ENCODE measurements at places on chromosomes 6 and 20.

DNA sequence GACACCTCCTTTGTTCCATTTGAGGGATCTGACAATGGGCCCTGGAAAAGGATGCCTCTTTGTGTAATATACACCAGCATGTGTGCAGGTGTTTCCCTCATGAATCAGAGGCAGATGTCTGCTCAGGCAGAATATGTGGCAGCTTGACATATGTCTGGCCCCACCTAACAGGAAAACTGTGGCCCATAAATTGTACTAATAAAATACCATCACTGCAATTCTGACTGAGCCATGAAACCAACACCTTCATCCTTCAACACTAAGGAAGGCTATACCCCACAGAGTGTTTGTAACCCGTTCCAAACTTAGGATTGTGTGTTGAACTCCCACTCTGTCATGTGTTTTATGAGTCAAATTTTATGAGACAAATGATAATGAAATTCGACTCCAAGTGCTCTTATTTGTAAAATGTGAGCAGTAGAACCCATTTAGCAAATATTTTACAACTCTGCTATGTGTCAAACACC, 22.7 kb downstream of the LAMA4 start:
- no peak for DNase-seq

DNA sequence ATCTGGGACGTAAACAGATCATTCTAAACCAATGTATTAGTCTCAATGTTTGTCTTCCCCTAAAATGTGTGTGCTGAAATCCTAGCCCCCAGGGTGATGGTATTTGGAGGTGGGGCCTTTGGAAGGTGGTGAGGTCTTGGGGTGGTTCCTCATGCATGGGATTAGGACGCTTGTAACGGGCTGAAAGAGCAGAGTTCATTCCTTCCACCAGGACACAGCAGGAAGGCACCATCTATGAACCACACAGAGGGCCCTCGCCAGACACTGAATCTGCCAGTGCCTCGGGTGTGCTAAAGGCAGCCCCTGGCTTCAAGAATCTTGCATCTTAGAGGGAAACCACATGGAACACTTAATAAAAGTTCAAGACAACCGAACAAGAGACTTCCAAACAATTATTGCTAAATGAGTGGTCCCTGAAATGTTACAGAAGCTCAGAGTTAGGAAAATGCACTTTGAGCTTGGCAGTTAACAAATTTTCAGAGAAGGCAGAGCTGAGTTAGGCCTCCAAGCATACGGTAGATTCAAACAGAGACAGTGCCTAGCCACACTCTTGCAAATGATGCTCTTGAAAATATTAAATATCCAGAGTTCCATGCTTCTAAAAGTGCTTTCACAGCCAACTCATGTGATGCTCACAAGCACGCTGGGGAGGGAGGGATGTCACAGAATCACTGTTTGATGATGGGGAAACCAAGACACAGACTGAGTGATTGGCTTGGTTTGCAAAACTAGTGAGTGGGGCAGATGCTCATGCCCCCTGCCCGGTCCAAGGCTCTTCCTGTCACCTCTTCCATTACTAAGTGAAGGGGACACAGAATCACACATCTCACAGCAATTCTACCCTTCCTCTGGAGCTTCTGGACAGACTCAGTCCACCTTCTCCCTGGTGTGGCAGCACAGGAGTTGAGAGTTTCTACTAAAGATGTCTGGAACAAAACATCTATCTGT, 27.4 kb downstream of the TBC1D7 start:
- no peak for DNase-seq

- no peak for DNase-seq
Observed at GRCh38 chr6:156791320-156791850, 14.2 kb downstream of the ARID1B start.

DNA sequence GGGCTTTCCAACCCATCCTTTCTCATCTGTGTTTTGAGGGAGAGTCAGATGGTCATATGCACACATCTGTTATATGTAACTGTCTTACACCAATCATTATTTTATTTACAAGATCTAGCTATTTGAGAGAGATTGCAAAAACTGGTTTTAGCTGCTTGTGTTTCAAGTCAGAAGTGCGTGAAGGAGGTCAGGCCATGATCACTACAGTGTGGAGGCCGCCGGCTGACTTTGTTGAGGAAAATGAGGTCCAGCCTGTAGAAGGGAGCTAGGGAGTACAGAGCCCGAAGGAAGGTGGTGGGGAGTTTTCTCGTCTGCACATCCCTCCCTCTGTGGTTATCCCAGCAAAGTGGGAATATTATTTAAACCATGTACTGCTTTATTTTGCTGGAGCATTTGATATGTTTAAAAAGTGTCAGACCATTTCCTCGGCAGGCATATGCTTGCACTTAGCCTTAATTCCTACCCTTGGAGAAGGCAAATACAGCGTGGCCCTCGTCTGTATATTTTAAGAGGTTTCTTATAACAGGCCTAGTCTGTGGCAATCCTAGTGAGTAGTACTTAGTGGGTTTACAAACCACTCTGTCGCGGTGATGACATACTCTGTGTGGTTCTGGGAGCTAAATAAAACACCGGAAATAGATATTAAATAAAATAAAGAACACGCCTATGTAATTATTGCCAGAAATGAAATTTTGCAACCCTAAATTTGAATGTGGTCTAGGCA, 95.6 kb downstream of the UST start:
- no peak for DNase-seq

GRCh38 chr20:8583566-8584043, 451.5 kb downstream of the PLCB1 start:
- no peak for DNase-seq

DNA sequence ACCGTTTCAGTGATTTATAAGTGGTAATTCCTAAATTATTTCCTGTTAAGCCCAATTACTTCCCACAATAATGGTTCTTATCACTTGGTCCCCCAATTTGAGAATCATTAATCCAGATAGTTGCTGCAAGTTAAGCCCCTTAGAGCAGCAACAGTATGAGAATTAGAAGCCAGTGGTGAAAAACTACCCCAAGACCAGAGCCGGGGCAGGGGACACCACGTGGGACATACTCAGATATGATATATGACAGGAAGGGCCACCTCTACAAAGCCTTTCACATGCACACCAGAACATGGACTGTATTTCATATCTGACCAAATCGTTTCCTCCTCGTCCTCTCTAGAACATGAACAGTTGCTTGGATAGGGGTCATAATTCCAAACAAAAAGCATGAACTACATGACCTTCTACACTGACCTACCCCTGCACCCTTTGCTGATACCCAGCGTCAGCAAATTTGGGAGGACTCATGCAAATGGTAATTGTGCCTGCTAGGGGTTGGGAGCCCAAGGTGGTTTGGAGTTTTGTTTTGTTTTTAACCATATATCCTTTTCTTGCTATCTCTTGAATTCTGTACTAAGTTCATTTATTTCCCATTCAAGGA, 3.9 kb downstream of the JAG1 start:
- DNase-seq = no peak

DNA sequence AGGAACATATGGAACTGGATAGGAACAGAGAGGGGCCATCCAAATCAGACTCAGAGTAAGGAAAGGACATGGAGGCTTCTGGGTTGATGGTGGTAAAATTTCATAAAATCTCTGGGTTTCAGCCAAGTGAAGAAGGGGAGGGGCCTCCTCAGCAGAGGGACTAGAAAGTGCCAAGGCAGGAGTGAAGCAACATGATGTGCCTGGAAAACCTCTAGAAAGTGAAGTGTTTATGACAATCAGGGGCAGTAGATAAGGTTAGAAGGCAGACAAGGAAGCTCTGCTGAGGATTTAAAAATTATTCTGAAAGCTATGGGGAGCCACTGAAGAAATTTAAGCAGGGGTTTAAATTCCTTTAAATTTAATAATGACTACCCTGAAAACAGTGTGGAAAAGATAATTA, 126.0 kb upstream of the TENT5A start:
- no peak for DNase-seq

DNA sequence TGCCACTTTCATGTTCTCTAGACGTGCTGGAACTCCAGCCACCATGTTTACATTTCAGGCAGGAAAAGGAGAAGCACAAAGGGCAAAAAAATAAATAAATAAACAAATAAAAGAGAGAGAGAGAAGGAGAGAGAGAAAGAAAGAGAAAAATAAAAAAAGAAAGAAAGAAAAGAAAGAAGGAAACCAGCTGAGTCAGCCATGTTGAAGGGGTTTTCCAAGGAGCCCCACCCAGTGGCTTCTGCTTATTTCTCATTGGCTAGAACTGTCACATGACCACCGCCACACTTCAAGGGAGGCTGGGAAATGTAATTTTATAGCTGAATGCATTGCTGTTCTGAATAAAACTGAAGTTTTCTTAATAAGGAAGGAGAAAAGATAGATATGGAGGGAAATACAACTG, 71.1 kb downstream of the BFSP1 start:
- no peak for DNase-seq

GRCh38 chr6:4287372-4287771, 152.0 kb upstream of the ECI2 start:
- DNase-seq = no peak

GRCh38 chr6:113364766-113365165, 492.4 kb upstream of the MARCKS start:
- no peak for DNase-seq

GRCh38 chr6:80133020-80133419, 26.5 kb downstream of the BCKDHB start:
- no peak for DNase-seq

- no peak for DNase-seq
Observed at GRCh38 chr6:159169557-159170332, 545 bp downstream of the FNDC1 start.

DNA sequence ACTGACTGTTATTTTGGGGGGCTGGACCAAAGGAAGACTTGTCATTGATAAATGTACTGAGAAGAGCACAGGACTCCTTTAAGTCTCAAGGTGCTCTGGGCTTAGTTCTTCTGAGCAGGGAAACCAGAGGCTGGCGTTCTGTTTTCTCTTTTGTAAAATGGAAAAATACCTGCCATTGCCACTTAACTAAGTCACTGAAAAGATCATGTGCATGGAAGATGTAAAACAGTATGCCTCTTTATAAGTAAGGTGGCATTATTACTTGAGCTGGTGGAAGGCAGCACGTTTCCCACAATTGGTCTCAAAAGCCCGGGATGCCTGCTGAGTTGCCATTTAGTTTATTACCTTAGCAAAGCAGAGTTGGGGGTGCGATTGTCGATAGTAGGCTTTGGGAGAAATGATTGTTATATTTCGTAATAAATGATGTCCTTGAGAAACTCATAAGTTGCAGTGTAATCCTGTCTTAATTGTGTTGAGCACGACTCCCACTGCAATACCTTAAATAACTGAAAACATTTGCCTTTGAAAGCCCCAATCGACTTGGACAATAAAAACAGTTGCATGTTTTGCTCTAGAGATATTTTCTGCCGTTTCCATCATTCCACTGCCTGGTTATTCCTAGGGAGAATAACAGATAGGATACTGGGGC, 3.6 kb downstream of the JARID2 start:
- DNase-seq = no peak

DNA sequence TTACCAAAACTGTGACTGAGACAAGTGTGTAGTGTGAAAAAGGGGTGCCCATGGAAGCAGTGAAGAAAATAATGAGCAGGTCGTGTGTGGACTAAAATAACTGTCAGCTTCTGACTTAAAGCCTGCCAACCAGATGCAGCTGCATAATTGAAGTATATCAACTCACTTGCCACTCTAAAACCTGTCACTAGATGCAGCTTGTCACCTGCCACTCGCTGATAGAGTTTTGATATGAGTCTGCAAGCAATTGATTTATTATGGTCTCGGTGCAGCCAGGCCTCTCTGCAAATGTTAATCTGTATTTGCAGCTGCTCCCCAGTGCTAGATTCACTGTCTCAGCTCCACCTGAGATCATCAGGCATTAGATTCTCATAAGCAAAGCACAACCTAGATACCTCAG, 1090.0 kb upstream of the EYS start:
- DNase-seq = no peak

- DNase-seq = no peak
Observed at GRCh38 chr6:125714441-125715090, 34.9 kb upstream of the HEY2 start.

GRCh38 chr6:24761193-24761835, 13.4 kb upstream of the GMNN start:
- DNase-seq = no peak

GRCh38 chr6:135546680-135547418, 49.3 kb upstream of the AHI1 start:
- DNase-seq = no peak

DNA sequence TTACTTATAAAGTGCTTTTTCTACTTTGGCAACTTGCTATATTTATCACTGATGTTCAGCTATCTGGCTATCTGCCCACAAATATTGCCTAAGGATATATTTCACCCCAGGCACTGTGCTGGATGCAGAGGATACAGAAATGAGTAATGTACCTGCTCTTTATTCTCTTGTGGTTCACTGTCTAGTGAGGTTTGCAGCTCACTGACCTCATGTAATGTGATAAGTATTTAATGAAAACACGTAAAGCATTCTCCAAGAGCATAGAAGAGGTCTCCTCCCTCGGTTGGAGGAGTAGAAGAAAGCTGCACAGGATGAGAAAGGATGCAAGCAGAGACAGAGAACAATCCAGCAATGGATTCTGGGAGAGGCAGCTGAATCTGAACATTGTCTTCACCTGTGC, 610.7 kb downstream of the CBLN4 start:
- no peak for DNase-seq

DNA sequence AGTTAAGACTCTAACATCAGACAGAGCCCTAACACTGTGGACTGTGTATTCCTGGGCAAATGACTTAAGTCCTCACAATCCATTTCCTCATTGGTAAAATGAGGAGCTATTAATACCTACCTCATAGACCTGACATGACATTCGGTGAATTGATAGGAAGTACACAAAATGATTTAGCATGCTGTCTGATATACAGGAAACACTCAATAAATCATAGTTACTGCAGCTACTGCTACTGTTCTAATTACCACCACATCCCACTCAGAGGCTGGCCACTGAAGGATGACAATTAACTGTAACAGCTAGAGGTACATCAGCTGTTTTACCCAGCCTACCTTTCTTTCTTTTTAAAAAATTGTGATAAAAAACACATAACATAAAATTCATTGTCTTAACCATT, 87.7 kb downstream of the PLCG1 start:
- no peak for DNase-seq

- DNase-seq = no peak
Observed at GRCh38 chr6:43758617-43759050, 11.4 kb upstream of the VEGFA start.

DNA sequence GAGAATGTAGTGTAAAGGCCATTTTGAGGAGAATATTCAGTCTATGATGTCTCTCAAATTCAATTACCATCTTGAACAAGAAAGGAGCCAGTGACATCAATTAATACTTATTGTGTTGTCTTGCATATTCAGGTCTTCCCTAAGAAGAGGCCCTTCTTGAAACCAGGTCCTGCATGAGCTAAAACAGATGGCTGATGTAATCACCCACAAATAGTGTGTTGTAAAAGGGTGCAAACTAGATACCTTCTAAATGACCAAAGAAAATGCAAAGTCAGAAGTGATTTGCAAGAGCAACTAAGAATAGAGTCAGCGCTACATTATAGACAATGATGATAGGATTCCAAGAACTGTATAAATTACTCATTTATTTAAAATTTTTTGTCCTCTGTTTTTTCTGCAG, 97.0 kb downstream of the BTBD3 start:
- DNase-seq = no peak

- DNase-seq = no peak
Observed at GRCh38 chr6:37491171-37491829, 8.4 kb downstream of the CCDC167 start.

Data from activated naive CD4-positive, alpha-beta T cell (primary cell).